Thyroid gland (tissue), 4 donors: ENCODE measurements at places on chromosomes 5 and 9. TPM values are rescaled to one million over a fixed set of nuclear protein-coding genes. Genes with fewer than 3 reads are reported as not detected.

The ZNF354B gene
- total RNA-seq, result 31.2 TPM

The ISOC1 gene
- total RNA-seq, result 23.8 TPM

The CSF1R gene
- total RNA-seq, result 11.1 TPM

The SGTB gene
- total RNA-seq, result 12.0 TPM

The DIRAS2 gene
- 2.6 TPM for total RNA-seq

The SLC25A46 gene
- 79.6 TPM for total RNA-seq

The NAIP gene
- 122 TPM for total RNA-seq

The IL33 gene
- total RNA-seq, result 17.5 TPM

The FOXD4L4 gene
- total RNA-seq, result 0.63 TPM

The FRMD3 gene
- total RNA-seq, result 15.9 TPM

The TMEM174 gene
- 0.22 TPM for total RNA-seq

DNA sequence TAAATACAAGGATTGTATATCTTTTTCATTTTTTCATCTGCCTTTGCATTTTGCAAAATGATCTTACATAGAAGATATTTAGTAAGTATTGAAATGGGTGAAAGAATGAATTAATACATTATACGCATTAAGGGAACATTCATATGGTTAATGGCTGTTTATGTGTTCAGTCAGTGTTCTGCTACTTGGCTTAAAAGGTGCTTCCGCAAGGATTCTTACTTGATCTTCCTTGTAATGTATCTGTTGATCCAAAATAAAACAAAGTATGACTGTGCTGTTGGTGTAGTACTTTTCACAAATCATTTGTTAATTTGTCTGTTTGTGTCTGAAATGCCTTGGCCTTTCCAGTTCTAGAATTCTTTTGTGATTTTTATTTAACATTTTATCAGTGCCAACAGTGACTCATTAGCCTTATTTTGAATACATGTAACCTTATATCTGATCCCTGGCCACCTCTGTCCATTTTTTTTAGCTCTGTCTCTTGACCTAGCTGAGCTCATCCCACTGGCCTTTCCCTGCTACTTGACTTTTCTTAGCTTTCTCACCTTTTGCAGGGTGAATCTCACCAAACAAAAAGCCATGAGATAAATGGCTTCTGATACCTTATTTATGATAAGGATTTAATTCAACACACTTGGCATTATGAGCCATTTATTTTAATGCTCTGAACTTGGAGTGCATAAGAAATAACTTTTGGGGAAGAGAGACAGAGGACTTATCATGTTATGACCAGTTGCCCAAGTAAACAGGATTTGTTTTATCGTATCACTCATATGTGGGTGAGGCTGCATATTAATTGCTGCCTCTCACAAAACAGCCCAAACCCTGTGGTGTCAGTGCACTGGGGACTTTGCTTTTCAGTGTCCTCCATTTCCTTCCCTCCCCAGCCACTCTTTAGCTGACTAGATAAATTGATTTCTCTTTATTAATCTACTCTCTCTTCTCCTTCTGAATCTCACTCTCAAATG, 340.3 kb downstream of the KDM4C start:
- H3K36me3 ChIP-seq, result no peaks in the 10 kb centered on the region
- H3K4me1 ChIP-seq, result no peaks in the 10 kb centered on the region
- no peak overlapping the region for H3K27ac ChIP-seq
- H3K4me3 ChIP-seq, result no peak overlapping the region

- no peak overlapping the region for H3K4me3 ChIP-seq
- no peak for DNase-seq
- H3K36me3 ChIP-seq, result no peaks in the 10 kb centered on the region
- H3K27me3 ChIP-seq, result no peaks in the 10 kb centered on the region
Observed at GRCh38 chr9:69757996-69758675, 1.7 kb downstream of the PTAR1 start.

GRCh38 chr9:100108559-100108958, 9.5 kb downstream of the INVS start:
- no peak for DNase-seq
- no peaks in the 10 kb centered on the region for H3K27me3 ChIP-seq
- no peak overlapping the region for H3K27ac ChIP-seq
- H3K36me3 ChIP-seq, result peaks cover 8% of the 10 kb centered on the region

- peak; percentile 81 for DNase-seq
- H3K27me3 ChIP-seq, result no peaks in the 10 kb centered on the region
- H3K36me3 ChIP-seq, result peaks cover 30% of the 10 kb centered on the region
- peaks cover 4% of the 10 kb centered on the region for H3K4me1 ChIP-seq
- peak within 1 kb of the TSS; percentile 75 for H3K4me3 ChIP-seq
Observed at GRCh38 chr5:1801222-1801966, at the start of gene NDUFS6. NDUFS6 (plus strand) TSS chr5:1801407; CDS start chr5:1801418, 11 bp downstream.

- H3K27ac ChIP-seq, result no peak overlapping the region
- no peaks in the 10 kb centered on the region for H3K36me3 ChIP-seq
- no peak overlapping the region for H3K4me3 ChIP-seq
- no peaks in the 10 kb centered on the region for H3K4me1 ChIP-seq
- H3K27me3 ChIP-seq, result no peaks in the 10 kb centered on the region
Observed at GRCh38 chr5:14101922-14102321, 41.2 kb upstream of the TRIO start.

GRCh38 chr5:104178829-104179456, 616.4 kb upstream of the NUDT12 start:
- H3K4me3 ChIP-seq, result no peak overlapping the region
- H3K27ac ChIP-seq, result no peak overlapping the region
- H3K27me3 ChIP-seq, result no peaks in the 10 kb centered on the region
- peak; percentile 12 for DNase-seq
- H3K4me1 ChIP-seq, result no peaks in the 10 kb centered on the region
- H3K36me3 ChIP-seq, result no peaks in the 10 kb centered on the region

- no peaks in the 10 kb centered on the region for H3K27me3 ChIP-seq
- peak overlapping the region; percentile 5 for H3K27ac ChIP-seq
- DNase-seq, result no peak
- no peak overlapping the region for H3K4me3 ChIP-seq
- no peaks in the 10 kb centered on the region for H3K36me3 ChIP-seq
- peaks cover 29% of the 10 kb centered on the region for H3K4me1 ChIP-seq
Observed at GRCh38 chr9:97900103-97900737, 22.1 kb downstream of the TRMO start.

GRCh38 chr5:1062761-1063568, 48.9 kb downstream of the SLC12A7 start:
- no peak overlapping the region for H3K4me3 ChIP-seq
- no peak overlapping the region for H3K27ac ChIP-seq
- no peaks in the 10 kb centered on the region for H3K4me1 ChIP-seq
- peaks cover 35% of the 10 kb centered on the region for H3K36me3 ChIP-seq
- no peak for DNase-seq

DNA sequence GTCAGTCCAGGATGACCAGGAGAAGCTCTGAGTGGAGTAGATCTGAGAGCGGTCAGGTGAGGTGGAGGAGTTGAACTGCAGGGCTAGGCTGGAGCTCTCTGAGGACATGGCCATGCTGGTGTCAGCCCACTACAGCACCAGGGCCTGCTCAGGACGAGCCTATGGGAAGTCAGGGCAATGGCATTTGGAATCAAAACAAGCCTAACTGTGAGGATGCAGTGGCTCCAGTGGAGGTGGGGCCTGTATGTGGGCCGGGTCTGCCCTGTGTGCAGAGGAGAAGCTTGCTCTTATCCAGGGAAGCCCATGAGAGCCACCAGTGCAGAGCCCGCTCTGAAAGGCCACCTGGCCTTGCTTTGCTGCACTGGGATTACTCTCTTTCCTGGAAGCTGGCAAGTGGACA, 11.1 kb downstream of the CXCL14 start:
- no peaks in the 10 kb centered on the region for H3K27me3 ChIP-seq
- no peaks in the 10 kb centered on the region for H3K36me3 ChIP-seq
- no peak overlapping the region for H3K27ac ChIP-seq
- H3K4me3 ChIP-seq, result no peak overlapping the region

- no peaks in the 10 kb centered on the region for H3K27me3 ChIP-seq
- no peaks in the 10 kb centered on the region for H3K4me1 ChIP-seq
- no peak overlapping the region for H3K4me3 ChIP-seq
- no peak overlapping the region for H3K27ac ChIP-seq
- H3K36me3 ChIP-seq, result no peaks in the 10 kb centered on the region
Observed at GRCh38 chr5:133680830-133681565, 68.7 kb upstream of the FSTL4 start.

DNA sequence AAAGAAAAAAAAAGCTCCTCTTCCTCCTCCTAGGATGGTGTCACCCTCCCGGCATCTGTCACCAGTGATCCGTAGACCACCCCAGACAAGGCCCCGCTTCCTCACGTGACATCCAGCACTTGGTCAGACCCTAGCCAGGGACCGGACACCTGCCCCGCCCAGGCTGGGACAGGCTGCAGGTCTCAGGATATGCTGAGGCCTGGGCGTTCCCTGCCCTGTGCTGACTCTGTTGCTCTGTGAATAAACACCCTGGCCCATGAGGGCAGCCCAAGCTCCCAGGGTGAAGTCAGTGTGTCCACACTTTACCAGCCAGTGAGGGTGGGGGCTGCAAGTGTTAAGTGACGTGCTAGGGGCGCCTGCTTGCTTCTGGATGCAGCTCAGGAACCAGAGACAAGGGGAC, 5.6 kb downstream of the EDF1 start:
- no peaks in the 10 kb centered on the region for H3K27me3 ChIP-seq
- peaks cover 32% of the 10 kb centered on the region for H3K4me1 ChIP-seq
- H3K36me3 ChIP-seq, result peaks cover 26% of the 10 kb centered on the region

GRCh38 chr9:38073882-38074281, 4.9 kb upstream of the SHB start:
- no peak for DNase-seq
- no peaks in the 10 kb centered on the region for H3K36me3 ChIP-seq
- H3K4me1 ChIP-seq, result peaks cover 11% of the 10 kb centered on the region
- no peak overlapping the region for H3K27ac ChIP-seq

- no peak for DNase-seq
- H3K36me3 ChIP-seq, result no peaks in the 10 kb centered on the region
- H3K27ac ChIP-seq, result no peak overlapping the region
- no peak overlapping the region for H3K4me3 ChIP-seq
- H3K4me1 ChIP-seq, result no peaks in the 10 kb centered on the region
Observed at GRCh38 chr9:89822996-89823395, 218.2 kb downstream of the GADD45G start.

DNA sequence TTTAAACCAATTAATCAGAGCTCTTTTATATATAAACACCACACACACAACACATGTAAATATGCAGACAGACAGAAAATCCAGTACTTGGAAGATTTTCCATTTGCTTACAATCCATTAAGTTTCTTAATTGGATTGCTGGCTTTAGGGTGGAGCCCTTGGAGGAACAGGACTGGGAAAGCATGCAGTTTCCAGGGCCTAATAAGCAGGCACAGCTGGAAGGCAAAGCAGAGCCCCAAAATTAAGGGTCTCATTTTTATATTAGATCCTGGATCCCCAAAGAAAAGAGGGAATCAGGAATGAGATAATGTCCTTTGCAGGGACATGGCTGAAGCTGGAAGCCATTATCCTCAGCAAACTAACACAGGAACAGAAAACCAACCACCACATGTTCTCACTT, 13.1 kb upstream of the SMC2 start:
- no peaks in the 10 kb centered on the region for H3K4me1 ChIP-seq
- H3K4me3 ChIP-seq, result no peak overlapping the region
- DNase-seq, result no peak
- H3K27ac ChIP-seq, result no peak overlapping the region

DNA sequence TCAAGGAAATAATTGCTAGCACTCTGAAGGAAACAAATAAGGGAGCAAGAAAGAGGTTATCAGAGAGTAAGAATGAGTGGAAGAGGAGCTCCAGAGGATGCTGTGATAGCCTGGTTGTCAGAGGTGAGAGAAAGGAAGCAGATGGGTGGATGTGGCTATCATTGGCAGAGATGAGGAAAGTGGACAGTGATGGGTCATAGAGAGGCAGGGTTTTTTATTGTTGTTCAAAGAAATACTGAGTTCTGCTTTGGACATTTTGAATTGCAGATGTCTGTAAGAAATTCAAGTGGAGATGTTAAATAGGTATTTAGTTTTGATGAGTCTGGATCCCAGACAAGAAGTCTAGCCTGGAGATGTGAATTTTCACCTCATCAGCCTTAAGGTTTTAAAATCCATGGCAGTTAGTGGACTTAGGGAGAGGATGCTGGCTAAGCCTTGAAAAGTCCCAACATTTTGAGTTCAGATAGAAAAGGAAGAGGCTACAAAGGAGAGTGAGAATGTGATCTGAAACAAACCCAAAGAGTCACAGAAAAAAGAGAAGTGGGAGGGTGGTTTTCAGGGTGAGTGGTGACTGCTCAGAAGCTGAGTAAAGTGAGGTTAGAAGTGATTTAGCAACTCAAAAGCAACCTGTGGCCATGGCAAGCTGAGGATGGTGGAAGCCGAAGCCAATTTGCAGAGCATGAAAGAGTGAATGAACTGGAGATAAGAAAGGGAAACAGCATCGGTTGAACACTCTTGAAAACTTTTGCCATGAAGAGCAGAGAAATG, 50.4 kb downstream of the PPIC start:
- peaks cover 5% of the 10 kb centered on the region for H3K4me1 ChIP-seq
- H3K27me3 ChIP-seq, result no peaks in the 10 kb centered on the region
- H3K4me3 ChIP-seq, result no peak overlapping the region
- H3K36me3 ChIP-seq, result no peaks in the 10 kb centered on the region
- H3K27ac ChIP-seq, result no peak overlapping the region
- no peak for DNase-seq

DNA sequence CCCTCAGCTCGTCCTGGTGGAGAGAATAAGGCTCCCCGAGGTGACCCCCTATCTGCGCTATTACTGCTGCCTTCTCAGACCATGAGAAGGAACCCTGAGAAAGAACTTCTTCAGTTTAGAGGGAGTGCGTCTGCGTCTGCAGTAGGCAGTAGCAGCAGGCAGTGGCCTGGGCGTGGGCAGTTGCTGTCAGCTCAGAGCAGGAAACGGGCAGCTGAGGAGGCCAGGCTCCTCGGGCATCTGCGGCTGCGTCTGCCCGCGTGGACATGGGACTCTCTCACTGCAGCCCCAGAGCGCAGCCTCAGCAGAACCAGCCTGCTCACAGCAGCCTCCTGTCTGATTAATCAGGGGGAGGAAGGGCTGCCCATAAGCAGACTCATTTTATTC, 49.8 kb upstream of the FCN1 start:
- H3K27ac ChIP-seq, result no peak overlapping the region
- H3K36me3 ChIP-seq, result no peaks in the 10 kb centered on the region
- H3K27me3 ChIP-seq, result no peaks in the 10 kb centered on the region

DNA sequence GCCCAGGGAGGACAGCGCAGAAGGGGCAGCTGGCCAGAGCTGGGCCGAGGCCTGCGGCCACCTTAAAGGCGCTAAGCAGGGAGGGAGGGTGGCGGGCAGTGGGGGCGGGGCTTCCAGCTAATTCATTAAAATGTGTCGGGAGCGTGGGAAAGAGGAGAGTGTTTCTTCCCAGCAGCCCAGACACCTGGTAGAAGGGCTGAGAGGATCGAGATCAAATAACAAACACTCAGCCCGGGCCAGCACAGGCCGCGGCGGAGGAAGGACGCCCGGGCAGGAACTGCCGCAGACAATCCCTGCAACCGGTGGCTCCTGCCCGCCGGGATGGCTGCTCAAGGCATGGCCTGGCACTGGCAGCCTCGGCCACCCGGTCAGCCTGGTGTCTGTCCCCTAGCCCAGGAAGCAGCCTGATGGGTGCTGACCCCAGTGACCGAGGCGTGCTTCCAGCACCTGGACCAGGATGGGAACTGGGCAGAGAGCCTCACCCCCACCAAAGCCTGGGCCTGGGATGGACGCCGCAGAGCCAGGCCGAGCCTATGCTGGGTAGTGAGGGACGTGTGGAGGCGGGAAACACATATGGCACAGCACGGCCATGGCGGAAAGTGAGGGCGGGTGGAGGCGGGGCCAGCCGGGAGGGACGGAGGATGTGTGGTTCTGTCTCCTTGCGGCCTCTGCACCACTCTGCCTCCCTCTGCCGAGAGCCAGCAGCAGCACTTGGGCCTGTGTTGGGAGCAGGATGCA, 3.2 kb upstream of the NRARP start:
- H3K36me3 ChIP-seq, result no peaks in the 10 kb centered on the region
- H3K27me3 ChIP-seq, result no peaks in the 10 kb centered on the region
- no peak overlapping the region for H3K4me3 ChIP-seq
- H3K27ac ChIP-seq, result peak overlapping the region; percentile 32
- H3K4me1 ChIP-seq, result peaks cover 31% of the 10 kb centered on the region

- H3K4me3 ChIP-seq, result no peak overlapping the region
- H3K4me1 ChIP-seq, result no peaks in the 10 kb centered on the region
- H3K27ac ChIP-seq, result no peak overlapping the region
- no peak for DNase-seq
- no peaks in the 10 kb centered on the region for H3K27me3 ChIP-seq
Observed at GRCh38 chr9:70639853-70640814, 225.7 kb upstream of the KLF9 start.
